Occipital lobe (tissue), 3 donors: ENCODE measurements at places on chromosomes 1 and 21.
A peak's percentile ranks its signal among the peaks of the same experiment; 100 is the strongest.

DNA sequence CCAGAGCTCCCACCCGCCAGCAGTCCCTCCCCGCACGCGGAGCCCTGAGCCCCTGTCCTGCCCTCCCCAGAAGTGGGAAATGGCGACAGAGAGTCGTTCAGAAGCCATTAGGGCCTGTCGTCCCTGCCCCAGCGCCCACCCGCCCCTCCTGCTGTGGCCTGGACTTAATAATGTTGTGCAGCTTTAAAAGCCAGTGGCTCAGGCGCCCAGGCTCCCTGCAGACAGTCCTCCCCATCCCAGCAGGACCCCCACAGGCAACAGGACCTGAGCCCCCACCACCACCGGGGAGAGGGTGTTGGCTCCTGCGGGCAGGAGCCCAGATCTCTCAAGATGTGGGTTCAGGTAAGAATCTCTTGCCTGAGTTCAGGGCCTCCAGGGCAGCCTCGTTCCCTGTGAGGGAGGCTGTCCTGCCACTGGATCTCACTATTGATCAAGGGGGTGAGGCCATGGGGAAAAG is 125.3 kb upstream of the RUNX3 start:
- no peak for DNase-seq

DNA sequence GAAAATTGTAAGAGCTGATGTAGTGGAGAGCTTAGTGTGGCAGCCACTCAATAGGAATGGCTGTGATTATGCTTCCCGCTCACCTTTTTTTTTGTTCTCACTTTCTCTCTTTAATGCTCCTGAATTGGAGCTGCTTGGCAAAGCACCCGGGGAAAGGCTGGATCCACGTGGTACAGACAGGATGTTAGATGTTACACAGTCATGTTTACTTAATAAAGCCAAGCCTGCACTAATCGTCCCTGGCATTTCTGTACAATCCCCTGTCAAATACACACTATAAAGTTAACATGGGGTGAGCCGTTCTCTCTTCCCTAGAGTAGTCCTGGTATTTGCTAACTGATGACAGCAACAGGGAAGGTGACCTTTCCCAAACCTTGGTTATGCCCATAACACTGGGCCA is 187.8 kb downstream of the ZSCAN20 start:
- no peak for DNase-seq

DNA sequence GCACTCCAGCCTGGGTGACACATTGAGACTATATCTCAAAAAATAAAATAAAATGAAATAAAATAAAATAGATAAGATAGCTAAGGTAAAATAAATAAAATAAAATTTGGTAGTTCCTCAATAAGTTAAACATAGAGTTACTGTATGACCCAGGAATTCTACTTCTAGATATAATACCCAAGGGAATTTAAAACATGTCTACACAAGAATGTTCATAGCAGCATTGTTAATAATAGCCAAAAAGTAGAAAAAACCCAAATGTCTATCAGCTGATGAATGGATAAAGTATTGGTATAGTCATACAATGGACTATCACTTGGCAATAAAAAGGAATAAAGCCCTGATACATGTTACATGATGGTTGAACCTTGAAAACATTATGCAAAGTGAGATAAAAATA is 47.8 kb downstream of the CEP350 start:
- no peak for DNase-seq

DNA sequence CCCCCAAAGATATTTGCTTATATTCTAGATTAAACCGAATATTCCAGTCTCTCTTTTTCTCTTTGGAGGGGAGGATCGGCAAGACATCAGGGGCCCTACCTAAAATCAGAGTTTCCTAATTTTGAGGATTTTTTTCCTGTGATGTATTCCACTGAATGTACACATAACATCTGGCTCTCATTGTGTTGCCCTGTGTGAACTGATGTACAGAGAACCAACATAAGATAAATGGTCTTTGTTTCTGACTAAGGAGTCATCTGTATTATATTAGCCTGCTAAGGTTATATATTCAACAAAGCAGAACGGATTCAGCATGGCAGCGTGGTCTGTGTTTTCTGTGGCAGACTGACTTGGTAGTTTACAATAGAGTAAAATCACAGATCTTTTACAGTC is 114.8 kb upstream of the NCAM2 start:
- DNase-seq, result no peak

GRCh38 chr1:88787023-88787903 is 103.2 kb downstream of the PKN2 start:
- DNase-seq, result no peak

GRCh38 chr1:229370601-229371021 is 27.8 kb upstream of the CCSAP start:
- no peak for DNase-seq

DNA sequence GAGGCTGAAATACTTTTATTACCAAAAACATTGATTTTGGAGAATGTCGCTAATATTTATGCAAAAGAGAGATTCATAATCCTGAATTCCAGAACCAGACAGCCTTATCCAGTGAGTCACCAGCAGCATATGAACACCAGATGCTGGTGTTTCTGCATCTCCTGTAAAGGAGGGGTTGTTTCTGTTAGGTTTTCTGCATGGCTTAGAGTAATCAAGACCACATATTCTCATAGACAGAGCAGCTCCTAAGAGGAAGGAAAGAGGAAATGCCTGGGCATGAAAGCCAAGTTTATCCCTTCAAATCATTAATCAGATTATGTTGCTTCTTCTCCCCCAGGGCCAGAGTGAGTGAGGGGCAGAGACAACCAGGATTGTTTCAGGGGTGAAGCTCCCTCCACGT is 86.2 kb downstream of the NGF start:
- no peak for DNase-seq

GRCh38 chr1:106621853-106622252 is 434.6 kb upstream of the PRMT6 start:
- DNase-seq, result no peak

- DNase-seq, result no peak
These were observed 211.5 kb downstream of the LHX8 start for GRCh38 chr1:75345538-75346292.

- DNase-seq, result no peak
These were observed 198.7 kb downstream of the ZC3H11B start for GRCh38 chr1:219414250-219414649.

GRCh38 chr1:203522237-203522636 is 28.3 kb downstream of the OPTC start:
- no peak for DNase-seq

DNA sequence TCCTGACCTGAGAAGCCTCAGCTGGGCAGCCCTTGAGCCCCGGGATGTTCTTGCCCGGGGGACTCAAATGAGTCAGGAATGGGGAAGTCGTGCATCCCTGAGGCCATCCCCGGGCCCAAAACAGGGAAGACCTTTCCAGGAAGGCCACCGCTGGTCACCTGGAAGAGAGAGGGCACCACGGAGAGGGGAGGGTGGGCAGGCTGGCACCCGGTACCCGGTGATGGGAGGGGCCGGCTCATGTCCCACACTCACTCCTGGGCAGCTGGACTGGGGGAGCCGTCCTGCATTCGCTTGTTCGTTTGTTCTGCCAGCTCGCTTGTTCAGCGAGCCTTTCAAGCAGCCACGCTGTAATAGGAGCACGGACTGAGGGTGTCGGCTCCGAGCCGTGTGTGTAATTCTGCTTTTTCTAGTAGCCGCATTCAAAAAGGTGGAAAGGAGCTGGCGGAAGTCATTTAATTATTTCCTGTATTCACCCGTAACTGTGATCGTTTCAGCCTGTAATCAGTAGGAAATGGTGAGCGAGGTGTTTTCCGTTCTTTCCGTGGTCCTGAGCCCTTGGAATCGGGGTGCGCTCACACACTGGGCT is 48.4 kb upstream of the CCDC27 start:
- DNase-seq, result no peak

GRCh38 chr1:199362996-199363395 is 664.5 kb upstream of the NR5A2 start:
- DNase-seq, result no peak

DNA sequence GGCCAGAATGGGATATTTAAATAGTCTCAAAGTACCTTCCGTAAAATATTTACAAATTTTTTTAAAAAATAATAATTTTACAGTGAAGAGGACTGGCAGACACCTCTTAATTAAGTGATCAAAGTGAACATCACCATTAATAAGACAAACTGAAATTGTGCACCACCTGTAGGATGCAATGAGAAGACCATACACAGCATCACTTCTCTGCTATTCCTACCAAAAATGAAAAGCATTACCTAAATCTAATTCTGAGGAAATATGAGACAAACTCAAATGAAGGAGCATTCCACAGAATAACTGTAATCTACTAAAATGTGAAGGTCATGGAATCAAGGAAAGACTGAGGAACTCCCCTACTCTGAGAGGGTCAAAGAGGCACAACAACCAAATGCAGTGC is 68.2 kb upstream of the PRDX6 start:
- DNase-seq, result no peak

DNA sequence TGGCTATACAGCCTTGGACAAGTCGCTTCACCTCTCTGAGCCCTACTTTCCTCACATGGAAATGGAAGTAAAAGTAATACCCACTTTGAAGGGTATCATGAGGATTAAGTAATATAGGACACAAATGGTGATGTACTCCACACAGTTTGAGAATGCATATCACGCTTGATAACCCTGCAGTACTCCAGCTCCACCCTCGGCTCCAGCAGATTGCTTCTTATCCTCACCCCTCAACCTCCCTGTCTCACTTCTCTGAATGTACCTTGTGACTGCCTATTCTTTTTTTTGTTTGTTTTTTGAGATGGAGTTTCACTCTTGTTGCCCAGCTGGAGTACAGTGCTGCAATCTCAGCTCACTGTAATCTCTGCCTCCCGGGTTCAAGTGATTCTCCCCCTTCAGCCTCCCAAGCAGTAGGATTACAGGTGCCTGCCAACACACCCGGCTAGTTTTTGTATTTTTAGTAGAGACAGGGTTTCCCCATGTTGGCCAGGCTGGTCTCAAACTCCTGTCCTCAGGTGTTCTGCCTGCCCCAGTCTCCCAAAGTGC is 55.5 kb downstream of the LDLRAD2 start:
- no peak for DNase-seq

DNA sequence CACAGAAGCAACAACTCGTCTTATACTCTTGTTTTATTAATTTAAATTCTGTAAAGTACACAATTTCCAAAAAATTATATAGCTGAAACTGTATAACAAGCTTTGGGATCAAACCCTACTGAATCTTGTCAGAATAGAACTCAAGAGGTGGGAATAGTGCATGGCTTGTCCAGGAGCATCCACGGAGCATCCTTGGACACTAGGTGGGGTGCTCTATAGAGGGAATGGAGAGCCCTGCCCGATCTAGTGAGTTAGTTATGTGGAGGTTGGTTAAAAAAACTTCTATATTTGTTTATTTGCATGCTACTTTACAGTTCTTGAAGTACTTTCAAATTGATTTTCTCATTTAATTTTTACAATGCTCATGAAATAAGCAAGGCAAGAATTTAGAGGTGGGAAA is 28.3 kb downstream of the ROR1 start:
- DNase-seq, result no peak

- DNase-seq, result no peak
These were observed 730.3 kb downstream of the PTPRU start for GRCh38 chr1:29966526-29967045.

DNA sequence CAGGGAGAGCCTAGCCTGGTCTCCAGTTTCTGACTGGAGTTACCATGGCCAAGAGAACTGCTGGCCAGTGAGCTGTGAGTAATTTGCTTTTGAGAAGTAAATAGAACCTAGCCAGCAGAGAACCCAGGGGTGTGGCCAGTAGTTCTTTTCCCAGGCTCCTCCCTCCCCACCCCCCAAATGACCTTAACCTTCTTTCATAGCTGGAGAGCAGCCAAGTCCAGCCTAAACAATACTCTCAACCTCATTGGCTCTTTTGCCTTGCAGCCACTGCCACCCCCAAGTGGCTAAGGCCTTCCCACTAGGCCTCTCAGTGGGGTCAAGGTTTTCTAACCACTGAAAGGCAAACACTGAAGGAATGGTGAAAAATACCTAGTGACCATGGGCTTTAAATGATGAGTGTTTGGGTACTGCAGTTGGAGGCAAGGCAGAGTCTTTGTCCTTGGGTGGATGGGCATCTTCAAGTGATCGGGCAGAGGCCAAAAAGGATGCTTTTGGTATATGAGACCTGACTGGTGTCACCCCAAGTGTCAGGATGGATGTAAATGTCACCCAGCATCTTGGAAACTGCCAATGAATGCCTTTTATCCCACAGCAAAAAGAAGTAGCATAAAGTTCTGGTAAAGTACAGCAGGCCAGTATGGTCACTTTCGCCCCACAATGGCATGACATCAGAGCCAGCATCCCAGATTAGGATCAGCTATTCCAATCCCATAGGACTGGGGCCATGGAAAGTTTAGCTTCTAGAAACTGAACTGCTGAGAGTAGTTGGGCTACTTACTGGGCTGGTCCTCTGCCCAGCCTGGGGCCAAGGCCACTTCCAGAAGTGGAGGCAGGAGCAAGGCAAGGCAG is 3.5 kb upstream of the PIGV start:
- DNase-seq, result peak; percentile 23

DNA sequence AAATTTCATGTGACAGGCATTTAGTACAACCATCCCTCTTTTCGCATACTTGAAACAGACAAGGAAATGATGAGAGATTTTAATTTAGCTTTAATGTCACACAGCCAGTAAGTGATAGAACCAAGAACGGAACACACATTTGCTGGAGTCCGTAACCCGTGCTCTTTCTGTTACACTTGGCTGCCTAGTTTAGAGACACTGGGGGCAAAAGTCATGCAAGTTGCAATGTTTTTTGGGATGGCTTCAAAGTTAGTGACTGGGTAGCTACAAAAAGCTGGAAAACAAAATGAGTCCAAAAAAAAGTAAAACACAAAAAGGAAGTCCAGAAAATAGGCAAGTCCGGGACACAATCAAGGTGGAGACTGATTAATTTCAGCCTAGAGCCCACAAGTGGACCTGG is 5.9 kb downstream of the NID1 start:
- DNase-seq, result no peak

DNA sequence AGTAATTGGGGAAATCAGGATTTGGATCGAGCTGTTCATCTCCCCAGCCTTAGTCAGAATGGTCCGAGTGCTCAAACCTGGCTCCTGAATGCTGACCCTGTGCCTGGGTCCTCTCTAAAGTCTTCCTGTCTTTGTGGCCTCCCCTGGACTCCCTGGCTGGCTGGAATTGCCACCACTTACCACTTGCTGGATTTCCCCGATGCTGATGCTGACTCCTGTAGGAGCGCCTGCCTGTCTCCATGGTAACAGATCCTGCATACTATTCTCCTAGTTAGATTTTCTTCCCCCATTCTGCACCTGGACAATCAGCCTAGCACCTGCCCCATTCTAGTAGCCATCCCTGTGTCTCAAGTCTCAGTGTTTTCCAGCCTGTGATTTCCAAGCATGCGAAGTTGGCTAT is 382.2 kb upstream of the ESRRG start:
- no peak for DNase-seq

GRCh38 chr1:225412803-225413351 is 15.0 kb downstream of the LBR start:
- no peak for DNase-seq

DNA sequence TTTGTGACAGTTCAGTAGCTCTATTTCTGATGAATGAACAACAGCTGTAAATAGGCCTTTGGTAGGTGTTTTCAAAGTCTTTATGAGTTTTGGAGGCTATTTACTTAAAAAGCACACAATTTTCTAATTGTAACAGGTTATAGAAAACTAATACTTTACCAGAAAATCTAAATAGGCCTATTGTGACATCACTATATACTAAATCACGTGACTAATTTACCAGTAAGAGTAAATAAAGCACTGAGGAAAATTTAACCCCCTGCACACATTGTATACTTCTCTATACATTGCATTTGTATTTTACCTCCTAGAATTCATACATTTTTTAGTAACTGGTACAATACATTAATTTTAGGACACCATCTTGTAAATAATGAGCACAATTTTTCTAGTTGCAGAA is 15.0 kb downstream of the KRTAP26-1 start:
- no peak for DNase-seq
